ENCODE measurements at places on chromosomes 7 and 10.

DNA sequence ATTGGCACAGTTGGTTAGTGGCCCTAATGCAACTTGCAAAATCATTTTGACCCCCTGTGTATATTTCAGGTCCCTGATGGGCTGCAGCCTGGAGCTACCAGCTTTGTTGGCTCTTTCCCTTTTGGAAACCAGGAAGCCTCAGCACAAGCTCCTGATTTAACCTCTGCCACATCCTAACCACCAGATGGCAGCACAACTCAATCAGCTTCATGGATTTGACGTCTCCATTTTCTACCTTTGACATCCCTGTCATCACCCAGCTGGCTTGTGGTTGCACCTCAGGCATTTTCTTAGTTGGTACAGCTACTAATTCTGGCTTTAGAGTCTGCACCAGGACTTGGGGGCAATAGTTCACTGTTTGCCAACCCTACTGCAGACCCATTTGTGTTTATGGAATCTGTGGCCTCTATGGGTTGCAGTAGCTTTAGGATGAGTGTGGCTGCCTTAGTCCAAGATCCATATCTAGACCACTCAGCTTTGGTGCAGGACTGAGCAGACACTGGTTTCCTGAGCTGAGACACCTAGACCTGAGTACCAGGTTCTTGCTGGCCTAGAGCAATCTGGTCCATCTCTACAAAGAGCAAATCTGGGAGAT lies 456.2 kb downstream of the REEP3 start:
- peak; percentile 7 for DNase-seq

- DNase-seq, result no peak
Measured at GRCh38 chr7:101373812-101374614, 11.3 kb downstream of the COL26A1 start.

DNA sequence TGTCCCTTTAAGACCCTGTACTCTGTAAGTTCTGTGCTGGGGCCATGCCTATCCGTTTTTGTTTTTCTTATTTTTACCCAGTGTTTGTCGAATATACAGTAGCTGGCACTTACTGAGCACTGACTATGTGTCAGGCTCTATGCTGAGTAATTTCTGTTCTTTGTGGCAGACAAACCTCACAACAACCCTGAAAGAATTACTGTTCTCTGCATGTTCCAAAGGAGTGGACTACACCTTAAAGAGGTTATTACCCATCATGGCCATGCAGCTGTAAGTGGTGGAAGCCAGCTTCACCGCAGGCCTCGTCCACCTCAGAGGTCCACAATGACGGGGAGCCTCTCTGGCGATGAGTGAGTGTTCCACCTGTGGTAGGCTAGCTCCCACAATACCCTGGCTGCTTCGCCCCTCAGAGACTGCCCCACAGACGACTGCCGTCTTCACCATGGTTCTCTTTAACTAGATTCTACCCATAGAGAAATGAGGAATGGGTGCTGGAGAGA lies 30.1 kb upstream of the RBM20 start:
- DNase-seq, result no peak

GRCh38 chr7:142323706-142324105 lies 65.8 kb upstream of the PRSS58 start:
- DNase-seq, result peak; percentile 44
